ENCODE measurements at places on chromosomes 12 and 14.

- DNase-seq = peak; percentile 31
Measured at GRCh38 chr12:2958432-2959191, 585 bp upstream of the TEAD4 start.

GRCh38 chr12:9647825-9648700 lies 21.4 kb upstream of the CLEC2D start:
- peak; percentile 76 for DNase-seq

- DNase-seq = no peak
Measured at GRCh38 chr14:103543140-103543539, 14.1 kb downstream of the TRMT61A start.

DNA sequence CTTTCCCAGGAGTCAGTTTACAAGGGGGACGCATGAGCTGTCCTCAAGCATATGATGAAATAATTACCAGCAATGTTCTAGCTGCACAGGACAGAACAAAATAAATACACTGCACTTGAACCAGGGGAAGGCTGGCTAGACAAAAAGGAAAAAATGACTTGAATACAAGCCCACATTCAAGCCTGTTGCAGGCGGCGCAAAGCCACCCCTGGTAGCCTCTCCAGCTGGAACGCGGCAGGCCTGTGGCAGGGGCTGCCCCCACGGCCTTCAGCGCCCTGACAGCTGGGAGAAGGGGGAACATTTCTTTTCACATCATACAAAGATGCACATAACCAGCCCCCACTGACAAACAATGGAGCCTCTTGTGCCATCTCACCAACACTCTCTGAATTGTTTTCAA lies 57.1 kb downstream of the TRAFD1 start:
- no peak for DNase-seq

DNA sequence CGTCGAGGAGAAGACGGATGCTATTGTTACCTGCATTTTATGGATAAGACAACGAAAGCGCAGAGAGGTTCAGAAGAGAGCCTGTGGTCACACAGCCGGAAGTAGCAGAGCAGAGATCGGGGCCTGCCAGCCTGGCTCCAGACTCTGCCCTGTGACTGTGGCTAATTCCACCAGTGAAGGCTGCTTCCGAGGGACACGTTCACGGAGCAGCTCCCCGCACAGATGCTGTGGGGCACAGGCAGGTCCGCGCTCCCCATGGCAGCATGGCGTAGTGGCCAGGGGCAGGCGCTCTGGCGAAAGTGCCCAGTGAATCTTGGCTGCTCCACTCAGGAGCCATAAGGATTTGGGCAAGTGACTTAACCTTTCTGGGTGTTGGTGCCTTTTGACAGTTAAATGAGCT lies 9.8 kb downstream of the RIMBP2 start:
- no peak for DNase-seq

GRCh38 chr12:77469578-77470333 lies 360.9 kb upstream of the NAV3 start:
- DNase-seq = no peak

GRCh38 chr12:79452906-79453305 lies 237.9 kb downstream of the PAWR start:
- DNase-seq = no peak

DNA sequence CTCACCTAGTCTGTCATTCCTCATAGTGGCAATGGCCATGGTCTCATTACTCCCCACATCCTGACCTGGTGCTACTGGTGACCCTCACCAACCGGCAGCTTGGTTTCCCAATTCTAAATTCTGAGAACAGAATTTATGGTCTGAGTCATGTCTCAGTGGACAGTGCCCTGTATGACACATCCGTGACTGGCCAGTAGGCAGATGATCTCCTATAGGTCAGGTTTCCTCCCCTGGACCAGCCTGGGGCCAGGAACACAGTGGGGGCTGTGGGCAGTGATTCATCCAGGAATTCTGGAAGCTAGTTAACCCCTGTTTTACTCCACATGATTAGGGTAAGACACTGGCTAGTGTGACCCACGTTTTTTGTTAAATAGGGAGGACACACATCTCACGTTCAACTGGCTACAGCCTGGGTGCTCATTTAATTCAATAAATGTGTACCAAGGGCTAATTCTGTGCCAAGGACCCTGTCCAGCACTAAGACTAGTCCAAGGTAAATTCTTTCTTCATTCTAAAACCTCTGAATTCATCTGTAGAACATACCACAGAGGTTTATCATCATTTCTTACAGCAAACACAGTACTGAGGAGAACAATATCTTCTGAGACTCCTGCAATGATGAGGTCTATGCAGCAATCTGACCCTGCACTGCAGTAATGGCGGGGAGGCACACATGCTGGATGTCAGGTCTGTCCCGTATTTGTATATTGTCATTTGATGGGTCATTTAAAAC lies 249.6 kb upstream of the TBX3 start:
- no peak for DNase-seq

DNA sequence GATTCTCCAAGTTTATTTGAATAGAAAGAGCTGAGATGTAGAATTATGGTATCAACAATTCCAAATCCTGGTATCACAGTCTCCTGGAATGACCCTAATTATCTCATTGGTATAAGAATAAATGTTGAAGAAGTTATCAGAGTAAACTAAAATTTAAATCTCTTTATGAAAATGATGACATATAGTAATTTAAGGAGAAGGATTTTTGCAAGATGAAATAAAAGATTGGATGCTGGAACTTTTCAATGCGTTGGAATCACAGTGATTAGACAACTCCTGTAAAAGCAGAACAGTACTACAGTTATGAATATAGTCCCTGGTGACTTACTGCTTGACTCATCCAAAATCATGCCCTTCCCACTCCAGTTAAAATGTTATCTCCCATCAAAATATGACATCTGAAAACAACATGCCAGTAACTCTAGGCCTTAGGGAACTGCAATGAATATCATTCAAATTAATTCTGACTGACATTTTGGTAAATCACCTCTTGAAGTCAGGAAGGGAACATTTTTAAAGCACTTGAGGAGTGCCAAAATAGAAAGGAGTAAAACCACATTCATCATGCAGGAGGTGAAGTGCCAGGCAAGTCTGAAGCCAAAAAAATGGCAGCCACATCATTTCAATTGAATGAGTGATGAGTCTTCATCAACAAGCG lies 197.8 kb upstream of the PRKD1 start:
- DNase-seq = no peak

- peak; percentile 5 for DNase-seq
Measured at GRCh38 chr12:4421590-4422031, 24.0 kb downstream of the FGF6 start.

DNA sequence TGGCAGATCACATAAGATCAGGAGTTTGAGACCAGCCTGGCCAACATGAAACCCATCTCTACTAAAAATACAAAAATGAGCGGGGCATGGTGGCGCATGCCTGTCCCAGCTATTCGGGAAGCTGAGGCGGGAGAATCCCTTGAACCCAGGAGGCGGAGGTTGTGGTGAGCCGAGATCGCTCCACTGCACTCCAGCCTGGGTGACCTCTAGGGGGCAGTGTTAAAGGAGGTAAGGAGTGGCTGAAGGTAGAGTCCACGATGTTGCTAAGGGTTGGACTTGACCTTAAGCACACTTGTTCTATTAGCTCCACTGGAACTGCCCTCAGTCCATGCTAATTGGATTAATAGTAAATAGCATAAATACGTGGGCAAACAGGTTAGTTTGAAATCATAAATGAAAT lies 62.4 kb upstream of the PSMC1 start:
- DNase-seq = no peak

DNA sequence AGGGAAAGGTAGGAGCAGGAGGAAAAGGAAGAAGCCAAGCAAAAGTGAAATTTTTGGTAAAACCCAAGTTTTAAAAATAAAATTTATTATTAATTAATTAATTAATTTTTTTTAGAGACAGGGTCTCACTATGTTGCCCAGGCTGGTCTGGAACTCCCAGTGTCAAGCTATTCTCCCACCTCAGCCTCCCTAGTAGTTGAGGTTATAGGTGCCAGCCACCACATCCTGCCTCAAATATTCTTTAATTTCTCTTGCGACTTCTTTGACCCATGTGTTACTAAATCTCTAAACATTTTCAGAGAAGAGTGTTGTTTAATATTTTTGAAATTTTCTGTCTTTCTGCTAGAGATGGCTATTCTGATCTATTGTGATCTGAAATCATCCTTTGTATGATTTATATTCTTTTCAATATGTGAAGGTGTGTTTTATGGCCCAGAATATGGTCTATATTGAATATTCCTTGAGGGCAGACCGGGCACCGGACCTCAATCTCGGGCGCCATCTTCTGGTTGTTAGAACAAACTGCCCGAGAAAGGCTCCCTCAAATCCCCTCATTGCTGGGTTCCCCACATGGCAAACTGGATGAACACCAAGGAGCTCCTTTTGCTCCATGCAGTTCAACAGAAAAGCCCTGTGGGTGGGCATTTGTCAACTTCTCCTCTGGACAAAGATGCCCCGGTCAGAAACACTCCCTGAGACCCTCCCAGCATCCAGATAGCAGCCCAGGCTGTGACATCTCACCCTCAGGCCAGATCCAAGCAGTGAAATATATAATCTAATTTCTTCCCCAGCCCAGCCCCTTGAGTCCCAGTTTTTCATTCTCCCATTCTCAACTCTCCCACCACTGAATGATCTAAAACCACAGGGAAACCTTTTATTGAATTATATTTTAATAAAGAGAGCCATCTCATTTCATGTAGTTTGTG lies 110.5 kb downstream of the ASCL4 start:
- peak; percentile 55 for DNase-seq

DNA sequence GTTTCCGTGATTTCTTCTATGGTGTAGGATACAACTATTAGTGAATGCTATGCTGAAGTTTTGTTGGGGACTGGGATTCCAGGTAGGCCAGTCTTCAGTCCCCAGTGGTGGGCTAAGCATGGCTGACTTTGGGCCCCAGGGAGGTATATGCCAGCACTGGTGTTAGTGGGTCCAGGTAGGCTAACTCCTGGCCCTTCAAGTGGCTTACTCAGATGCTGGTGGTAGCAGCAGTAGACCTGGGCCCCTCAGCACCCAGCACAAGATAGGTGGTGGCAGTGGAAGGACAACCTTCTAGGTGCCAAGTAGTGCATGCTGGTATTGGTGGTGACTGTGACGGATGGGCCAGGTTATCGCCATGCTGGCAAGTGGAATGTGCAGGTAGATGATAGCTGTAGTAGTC lies 955.1 kb downstream of the TMTC2 start:
- no peak for DNase-seq

DNA sequence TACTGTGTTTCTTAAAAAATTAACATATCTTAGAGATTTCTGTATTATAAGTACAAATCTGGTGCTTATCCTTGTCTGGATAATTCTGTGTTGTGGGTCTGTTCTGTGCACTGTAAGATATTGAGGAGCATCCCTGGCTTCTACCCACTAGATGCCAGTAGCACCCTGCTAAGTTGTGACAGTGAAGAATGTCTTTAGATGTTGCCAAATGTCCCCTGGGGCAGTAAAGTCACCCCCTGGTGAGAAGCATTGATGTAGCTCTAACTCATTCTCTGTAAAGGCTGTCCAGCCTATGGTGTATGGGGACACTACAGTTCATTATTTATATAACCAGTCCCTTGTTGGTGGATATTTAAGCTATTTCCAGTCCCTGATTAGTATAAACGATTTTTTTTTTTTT lies 31.4 kb downstream of the MAP1LC3B2 start:
- DNase-seq = no peak

DNA sequence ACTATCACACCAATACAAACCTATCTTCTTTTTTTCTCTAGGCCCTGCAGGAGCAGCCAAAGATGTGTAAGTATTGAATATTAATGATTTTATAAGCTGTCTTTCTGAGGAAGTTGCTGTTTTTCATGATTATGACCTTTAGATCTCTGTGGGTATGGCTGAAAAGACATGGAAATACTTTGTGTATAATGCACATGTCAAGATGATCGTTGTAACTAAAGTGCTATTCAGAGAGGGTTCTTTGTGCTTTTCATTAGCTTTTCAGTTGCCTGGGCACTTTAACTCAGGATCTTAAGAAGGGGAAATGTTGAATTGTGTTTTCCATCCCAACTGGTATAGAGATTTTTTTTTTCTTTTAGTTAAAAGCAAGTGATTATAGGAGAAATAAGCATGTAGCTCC lies 18.1 kb downstream of the C12orf75 start:
- DNase-seq = no peak

GRCh38 chr12:47766502-47767215 lies 6.4 kb upstream of the SLC48A1 start:
- no peak for DNase-seq

GRCh38 chr12:109296431-109296830 lies 12.7 kb downstream of the FOXN4 start:
- DNase-seq = no peak

GRCh38 chr14:103522649-103523574 lies at the start of gene CKB:
CKB (minus strand) TSS chr14:103522830; CDS start chr14:103522493, 337 bp downstream.
- peak; percentile 76 for DNase-seq

DNA sequence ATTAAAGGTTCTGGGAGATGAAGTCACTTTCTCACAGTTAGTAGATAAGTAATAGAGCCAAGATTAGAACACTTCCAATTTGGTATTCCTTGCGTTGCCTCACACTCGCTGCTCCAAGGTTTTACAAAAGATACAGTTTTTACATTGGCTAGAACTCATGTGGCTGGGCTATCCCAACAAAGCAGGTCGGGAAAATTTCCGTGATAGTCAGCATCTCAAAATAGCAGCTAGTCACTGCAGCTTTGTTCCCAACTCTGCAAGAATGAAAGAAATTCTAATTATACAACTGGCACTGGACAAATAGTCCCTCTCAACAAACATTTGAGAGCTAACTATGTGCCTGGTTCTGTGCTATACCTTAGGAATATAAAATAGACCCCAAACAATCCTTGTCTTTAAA lies 24.6 kb upstream of the PPP1R12A start:
- DNase-seq = no peak

- DNase-seq = no peak
Measured at GRCh38 chr12:57103856-57104255, 7.3 kb downstream of the STAT6 start.

- no peak for DNase-seq
Measured at GRCh38 chr12:10018386-10018785, 8.0 kb downstream of the CLEC12B start.

DNA sequence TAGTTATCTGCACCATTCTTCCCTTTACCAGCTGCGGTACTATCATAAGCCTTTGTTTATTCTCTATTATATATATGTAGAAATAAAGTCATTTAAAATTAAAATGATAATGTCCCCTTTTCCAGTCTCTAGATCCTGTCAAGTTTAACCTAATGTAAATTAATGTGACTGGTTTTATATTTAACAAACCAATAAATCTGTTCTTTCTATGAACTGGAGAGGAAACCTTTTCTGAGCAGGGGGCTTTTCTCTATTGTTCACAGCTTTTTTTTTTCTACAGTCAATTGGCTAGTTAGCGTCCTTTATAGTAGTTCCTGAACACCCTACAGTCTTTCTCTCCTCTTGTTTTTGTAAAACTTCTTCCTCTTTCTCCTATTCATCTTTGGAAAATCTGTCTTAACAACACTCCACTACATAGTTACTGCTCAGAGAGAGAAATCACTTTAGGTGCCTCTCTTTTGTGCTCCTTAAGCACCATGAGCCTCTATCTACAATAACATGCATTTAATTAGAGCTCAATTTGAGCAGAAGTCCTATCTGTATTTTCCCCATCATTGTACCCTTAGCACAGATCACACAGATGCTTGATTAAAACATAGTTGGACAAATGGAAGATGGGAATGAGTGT lies 332.6 kb upstream of the SYT1 start:
- no peak for DNase-seq
